ENCODE measurements at places on chromosomes 2 and 18.

- DNase-seq: peak; percentile 27
These were observed 18.4 kb downstream of the HS1BP3 start for GRCh38 chr2:20632446-20632990.

DNA sequence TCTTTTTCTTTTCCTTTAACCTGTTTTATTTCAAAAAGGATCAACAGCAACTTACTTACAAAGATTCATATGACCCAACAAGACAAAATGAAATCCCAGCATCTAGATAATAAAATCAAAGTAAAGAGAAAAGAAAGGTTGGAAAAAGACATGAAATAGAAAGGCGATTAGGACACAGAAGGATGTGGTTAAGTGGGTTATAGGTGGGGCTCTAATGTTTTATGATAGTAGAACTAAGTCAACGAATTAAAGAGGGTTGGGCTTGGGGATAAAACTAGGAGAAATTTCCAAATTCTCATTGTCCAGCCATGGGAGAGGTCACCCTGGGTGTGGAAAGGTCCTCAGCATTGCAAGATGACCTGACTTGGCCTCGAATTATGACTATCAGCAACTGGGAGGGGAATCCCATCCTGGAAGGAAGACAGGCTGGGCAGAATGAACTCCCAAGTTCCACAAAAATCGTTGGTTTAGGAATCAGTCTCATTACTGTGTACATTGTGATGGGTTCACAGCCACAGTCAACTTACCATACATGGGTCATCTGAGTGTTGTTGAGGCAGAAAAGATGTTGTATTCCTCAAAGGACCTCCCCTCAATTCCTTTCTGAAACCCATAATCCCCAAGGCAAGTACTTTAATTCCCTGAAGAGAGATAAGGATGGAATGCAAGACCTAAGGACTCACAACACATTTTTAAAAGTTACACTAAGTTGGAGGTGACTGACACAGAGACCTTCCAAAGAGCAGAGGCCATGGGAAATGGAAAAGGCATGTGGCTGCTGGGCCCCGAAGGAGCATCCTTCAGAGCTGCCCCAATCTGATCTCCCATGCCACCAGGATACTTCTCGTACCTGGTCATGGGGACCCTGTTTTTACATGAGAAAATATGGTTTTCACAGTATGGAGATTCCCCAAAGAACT lies 167.6 kb downstream of the UXS1 start:
- DNase-seq: no peak

DNA sequence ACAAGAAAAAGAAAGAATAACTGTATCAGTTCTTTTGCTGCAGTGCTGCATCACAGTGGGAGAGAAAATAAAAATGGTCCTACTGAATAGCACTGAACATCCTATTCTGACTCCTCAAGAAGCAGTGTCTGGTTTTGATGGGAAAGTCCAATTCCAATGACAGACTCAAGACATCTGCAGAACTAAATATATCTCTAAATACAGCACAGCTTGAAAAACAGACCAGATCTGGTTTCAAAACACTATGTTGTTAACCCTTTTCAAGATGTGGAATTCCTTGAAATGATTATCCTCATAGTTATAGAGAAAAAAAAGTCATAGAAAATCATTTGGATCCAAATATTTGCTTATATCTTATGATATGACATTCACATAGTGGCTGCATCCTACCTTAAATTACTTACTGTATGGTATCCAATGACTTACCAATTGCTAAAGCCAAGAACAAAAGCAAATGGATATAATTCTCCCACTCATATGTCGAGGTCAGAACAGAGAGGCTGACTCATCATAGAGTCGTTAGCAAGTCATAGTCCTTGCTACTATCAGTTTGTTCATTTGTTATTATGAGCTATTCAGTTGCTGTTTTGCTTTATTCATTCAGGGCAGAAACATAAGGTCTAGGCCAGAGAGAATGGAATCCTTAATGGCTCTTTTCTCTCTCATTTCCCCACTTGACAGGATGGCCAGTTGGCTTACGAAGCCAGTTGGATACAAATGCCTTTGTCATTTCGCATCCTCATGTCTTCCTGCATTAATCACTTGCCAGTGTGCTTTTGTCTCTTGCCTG lies 62.5 kb upstream of the ACVR2A start:
- no peak for DNase-seq

- no peak for DNase-seq
These were observed 3.9 kb downstream of the CTLA4 start for GRCh38 chr2:203871371-203871983.

GRCh38 chr18:42743373-42744138 lies 371.9 kb downstream of the RIT2 start:
- no peak for DNase-seq

DNA sequence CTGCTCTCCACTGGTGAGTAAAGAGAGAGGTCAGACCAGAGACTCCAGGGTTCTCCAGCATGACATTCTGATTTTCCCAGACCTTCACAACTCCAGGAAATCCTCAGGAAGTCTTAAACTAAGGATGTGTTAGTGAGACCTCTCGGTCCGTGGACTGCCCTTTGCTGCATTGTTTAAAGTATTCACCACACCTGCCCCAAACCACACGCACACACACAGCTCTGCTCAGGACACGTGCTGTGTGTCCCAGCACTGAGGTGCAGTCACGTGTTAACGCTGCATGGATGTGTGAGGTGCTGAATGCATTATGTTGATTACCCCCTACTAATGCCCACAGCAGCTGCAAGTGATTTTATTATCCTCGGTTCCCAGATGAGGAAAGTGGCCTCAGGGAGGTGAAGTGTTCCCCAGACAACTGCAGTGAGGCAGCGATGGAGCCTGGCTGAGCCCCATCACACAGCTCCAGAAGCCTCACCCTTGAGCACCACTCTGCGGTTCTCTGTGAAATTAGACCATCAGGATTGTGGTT lies 68.4 kb downstream of the TRAPPC12 start:
- DNase-seq: no peak

DNA sequence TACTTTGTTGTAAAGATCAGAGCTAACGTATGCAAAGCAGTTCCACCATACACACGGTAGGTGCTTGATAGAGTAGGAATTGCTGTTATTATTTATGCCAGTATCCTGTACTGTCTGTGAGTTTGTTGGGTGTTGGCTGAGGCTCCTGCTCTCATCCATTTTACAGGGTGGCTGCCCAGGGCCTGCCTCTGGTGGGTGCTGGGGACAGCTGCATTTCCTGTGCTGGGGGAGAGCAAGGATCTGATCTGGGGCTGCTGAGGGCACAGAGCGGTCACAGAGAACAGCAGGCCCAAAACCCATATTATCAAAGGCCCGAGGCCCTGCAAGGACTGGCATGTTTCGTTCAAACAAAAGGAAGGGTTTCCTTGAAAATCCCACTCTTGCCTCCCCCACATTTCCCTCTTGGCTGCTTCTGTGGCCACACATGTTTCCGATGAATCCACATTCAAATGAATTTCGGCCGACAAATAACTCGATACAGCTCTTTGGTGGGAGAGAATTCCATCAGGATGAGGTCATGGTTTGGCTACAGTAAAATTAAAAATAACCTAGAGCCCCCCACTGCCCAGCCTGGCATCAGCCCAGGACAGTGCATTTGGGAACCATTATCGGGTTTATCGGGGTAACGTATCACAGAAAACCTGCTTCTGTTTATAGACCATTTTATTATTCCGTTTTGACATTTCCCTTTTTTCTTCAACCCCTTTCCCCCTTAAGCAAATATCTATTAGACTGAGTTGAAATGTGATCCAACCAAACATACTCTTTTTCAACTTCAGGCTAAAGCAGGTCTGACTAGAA lies 143.4 kb downstream of the CYRIA start:
- no peak for DNase-seq

- no peak for DNase-seq
These were observed 67.6 kb upstream of the STAT1 start for GRCh38 chr2:191081411-191082155.

Measured in Right ventricle myocardium superior (tissue), 1 donor.